ENCODE measurements at places on chromosomes 11 and 22.

- DNase-seq: peak; percentile 62
Observed at GRCh38 chr11:75562048-75562835, at the start of gene SERPINH1. SERPINH1 (plus strand) TSS chr11:75562253; CDS start chr11:75566350, 4,097 bp downstream.

- no peak for DNase-seq
Observed at GRCh38 chr11:92129811-92130210, 94.8 kb upstream of the FAT3 start.

DNA sequence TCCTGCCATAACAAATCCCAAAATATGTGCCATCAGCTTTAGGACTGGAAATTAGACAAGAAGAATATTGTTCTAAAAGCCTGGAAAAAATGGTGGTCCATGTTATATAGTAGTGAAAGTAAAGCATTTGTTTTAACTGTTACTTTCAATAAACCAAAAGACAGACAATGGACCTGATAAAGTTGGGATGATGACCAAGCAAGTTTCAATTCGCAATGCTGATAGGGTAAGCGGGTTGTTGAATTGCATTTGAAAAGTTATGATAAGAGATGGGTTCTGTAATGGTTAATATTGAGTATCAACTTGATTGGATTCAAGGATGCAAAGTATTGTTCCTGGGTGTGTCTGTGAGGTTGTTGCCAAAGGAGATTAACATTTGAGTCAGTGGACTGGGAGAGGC lies 131.9 kb upstream of the ZC3H12C start:
- no peak for DNase-seq

DNA sequence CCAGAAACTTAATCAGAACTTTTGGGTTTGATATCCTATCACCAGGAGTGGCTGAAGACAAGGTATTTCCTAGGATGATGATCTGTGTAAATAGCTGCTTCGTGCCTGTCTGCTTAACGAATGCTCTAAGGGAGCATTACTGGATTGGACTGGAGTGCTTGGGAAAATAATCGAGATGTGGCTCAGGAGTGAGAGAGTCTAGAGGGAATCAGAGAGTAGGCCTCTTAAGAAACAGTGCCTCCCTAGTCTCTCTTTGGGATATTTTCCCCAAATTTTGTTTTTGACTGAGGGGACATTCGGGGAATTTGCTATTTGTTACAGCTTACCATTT lies 2.5 kb downstream of the MAML2 start:
- DNase-seq: no peak

DNA sequence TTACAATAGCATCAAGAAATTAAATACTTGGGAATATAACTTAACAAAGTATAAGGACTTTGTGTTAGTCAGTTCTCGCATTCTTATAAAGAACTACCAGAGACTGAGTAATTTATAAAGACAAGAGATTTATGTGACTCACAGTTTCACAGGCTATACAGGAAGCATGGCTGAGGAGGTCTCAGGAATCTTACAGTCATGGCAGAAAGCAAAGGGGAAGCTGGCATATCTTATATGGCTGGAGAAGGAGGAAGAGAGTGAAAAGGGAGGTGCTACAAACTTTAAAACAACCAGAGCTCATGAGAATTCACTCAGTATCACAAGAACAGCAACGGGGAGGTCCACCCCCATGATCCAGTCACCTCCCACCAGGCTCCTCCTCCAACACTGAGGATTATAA lies 32.0 kb upstream of the CCDC134 start:
- DNase-seq: no peak

DNA sequence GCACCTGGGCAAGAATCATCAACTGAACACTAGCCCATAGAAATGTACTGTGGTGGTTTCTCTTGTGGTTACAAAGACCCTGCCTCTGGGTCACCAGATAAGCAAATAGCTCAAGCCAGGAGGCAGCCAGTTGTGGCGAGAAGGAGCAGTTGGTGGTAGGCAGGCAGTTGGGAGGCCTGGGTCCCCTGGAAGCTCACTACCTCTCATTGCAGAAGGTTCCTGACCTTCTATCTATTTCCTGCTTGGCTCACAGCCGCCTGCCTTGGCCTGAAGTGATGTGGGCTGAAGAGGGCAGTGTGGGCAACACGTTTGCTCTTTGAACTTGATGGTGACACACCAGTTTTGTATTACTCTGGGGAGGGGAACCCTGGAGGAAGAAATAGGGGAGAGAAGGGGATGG lies 34.7 kb downstream of the NECTIN1 start:
- DNase-seq: no peak

- DNase-seq: peak; percentile 83
Observed at GRCh38 chr11:126284829-126285228, 1.9 kb downstream of the TIRAP start.

GRCh38 chr11:106231591-106231990 lies 154.1 kb downstream of the AASDHPPT start:
- no peak for DNase-seq

- DNase-seq: no peak
Observed at GRCh38 chr22:37176464-37177061, 11.5 kb downstream of the C1QTNF6 start.

- DNase-seq: no peak
Observed at GRCh38 chr11:69816671-69817070, 2.5 kb downstream of the FGF3 start.

GRCh38 chr22:46390652-46391301 lies 55.3 kb downstream of the TRMU start:
- DNase-seq: no peak

DNA sequence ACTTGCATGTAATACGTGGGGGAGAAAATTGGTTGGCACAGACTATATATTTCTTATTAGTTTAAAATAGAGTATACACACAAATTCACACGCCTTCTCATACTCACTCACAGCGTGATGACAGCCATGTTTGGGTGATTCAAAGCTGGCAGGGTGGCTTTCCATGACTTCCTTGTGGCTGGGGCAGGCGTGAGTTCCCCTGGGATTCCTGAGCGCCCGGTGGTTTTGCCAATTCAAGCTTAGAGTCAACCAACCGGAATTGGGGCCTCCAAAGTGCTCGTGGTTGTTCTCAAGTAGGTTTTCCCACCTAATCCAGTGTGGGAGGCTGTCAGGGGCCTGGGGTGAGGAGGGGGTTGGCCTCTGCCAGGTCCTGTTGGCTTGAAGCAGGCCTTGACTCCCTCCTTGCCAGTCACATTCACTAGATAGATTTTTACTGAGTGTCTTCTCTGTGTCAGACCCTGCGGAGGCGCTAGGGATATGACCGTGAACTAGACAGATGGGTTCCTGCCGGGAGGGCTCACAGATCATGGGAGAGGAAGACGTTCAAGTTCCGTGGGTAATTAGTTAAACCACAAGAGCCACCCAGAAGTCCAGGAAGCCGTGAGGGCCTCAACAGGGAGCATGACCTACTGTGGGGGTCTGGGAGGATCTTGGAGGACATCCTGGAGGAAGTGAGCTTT lies 11.5 kb downstream of the PKNOX2 start:
- no peak for DNase-seq

DNA sequence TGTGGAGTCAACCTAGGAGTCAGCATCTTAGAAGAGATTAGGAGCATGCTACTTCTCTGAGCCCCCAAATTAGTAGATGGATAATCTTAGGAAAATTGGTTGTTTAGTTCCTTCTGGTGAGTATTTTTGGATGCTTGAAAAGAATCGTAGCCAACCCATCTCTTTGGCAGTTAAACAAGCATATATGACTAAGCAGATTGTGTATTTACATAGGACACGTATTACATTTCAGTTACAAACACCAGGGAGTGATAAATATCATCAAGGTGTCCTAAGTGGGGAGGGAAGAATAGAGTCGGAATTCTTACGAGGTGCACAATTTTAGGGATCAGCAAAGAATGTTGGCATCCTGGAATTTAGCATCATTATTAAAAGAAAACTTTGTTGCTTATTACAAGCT lies 13.5 kb downstream of the PLET1 start:
- no peak for DNase-seq

DNA sequence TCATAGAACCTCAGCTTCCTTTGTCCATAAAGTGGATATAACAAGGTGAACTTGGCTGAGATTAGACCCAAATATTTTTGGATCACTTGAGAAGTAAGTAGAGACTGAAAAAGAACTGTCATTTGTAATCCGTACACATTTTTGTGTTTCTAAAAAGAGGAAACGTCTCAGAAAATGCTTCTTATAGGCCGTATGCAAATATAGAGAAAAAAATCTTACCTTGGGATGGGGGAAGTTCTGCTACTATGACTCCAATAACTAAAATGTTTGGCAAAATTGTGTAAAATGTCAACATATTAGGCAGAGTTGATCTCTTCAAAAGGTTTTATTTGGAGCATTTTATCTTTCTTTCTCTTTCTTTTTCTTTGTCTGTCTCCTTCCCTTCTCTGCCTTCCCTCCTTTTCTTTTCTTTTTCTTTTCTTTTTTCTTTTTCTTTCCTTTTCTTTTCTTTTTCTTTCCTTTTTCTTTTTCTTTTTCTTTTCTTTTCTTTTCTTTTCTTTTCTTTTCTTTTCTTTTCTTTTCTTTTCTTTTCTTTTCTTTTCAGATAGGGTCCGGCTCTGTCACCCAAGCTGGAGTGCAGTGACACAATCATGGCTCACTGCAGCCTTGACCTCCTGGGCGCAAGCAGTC lies 48.2 kb downstream of the ADM start:
- no peak for DNase-seq

- DNase-seq: peak; percentile 45
Observed at GRCh38 chr22:32660292-32660691, 141.2 kb upstream of the TIMP3 start.

DNA sequence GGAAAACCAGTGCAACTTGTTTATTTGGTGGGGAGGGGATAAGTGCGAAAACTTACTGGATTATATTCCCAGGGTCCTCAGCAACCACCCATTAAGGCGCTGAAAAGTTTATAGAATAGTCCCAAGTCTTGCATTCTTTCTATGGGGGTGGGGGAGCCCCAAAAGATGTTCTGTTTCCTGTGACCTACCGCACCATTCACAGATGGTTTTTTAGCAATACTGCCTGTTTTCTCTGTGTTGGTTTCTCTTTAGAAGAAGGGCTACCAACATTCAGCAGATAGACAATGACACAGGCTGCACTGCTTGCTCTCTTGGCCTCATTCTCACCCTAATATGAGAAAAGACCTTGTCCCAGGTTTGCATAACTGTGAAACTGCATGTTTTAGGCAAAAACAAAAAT lies 86.5 kb downstream of the FAM76B start:
- DNase-seq: peak; percentile 37

- no peak for DNase-seq
Observed at GRCh38 chr22:22245256-22245909, 797 bp downstream of the VPREB1 start.

DNA sequence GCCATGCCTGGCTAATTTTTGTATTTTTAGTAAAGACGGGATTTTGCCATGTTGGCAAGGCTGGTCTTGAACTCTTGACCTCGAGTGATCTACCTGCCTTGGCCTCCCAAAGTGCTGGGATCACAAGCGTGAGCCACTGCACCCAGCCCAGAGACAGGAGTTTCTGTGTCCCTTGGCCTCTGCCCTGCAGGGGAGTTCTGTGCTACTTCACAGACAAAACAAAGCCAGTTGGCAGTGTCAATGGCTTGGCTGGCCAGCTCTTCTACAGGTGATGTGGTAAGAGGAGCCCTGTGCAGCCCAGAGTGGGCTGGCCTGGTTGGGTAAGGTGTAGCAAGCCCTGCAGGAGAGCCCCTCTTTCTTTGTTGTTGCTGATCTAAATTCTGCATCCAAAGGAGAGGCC lies 60.5 kb upstream of the SHISAL1 start:
- no peak for DNase-seq

GRCh38 chr22:50060441-50061140 lies 2.5 kb upstream of the TTLL8 start:
- no peak for DNase-seq

GRCh38 chr22:39360242-39360641 lies 10.5 kb downstream of the SYNGR1 start:
- no peak for DNase-seq

DNA sequence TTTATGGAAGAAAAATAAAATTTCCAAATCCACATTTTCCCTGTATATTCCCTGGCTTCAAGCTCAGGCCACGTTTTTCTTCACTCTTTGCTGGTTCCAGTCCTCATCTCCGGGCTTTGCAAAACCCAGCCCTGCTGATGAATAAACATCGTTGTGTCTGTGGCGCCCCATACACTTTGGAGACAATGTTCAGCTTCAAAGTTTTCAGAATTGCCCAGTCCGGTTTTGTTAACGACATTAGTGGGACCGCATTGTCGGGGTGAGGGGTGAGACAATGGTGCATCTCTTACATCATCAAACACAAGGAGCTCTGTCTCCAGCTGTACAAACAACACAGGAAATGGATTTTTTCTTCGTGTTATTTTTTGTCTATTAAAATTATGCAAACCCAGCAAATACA lies 53.4 kb upstream of the HTATIP2 start:
- DNase-seq: no peak

DNA sequence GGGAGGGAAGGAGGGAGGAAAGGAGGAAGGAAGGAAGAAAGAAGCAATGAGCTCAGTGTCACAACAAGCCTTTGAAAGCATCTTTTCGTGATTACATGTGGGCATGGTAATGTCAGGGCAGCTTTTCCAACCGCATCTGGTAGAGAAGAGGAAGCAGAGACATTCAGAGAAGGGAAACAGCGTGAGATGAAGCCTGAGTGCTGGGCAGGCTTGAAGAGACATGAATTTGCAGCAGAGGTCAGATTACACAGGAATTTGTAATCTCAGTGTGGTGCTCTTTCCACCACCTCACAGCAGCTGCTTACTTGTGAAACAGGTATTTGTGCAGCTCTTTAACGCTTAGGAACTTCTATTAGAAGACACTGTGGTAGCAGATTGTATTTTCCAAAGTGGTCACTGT lies 289.5 kb upstream of the C11orf87 start:
- DNase-seq: no peak

DNA sequence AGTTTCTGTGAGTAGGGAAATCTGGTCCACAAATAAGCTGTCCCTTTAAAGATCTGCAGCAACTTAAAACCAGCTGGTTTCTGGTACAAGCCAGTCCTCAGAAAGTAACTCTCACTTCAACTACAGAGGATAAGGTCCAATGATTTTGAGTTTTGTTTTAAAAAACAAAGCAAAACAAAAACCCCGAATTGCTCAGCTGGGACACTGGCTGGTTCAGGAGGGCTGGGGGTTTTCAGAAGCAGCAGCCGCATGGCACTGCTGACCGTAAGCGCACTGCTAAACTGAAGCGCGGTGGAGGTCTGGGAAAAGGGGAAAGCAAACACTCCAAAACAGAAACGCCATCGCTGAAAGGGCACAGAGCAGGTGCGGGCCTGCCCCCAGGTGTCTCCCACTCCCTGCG lies 59.7 kb downstream of the MICAL3 start:
- no peak for DNase-seq

GRCh38 chr11:125312812-125313211 lies 148.3 kb downstream of the PKNOX2 start:
- no peak for DNase-seq

GRCh38 chr22:46561435-46561905 lies 24.1 kb upstream of the CELSR1 start:
- no peak for DNase-seq

- no peak for DNase-seq
Observed at GRCh38 chr11:16000065-16000464, 356.3 kb downstream of the SOX6 start.

GRCh38 chr11:119300198-119300964 lies 16.5 kb downstream of the MCAM start:
- DNase-seq: no peak

- DNase-seq: no peak
Observed at GRCh38 chr11:19766810-19767209, 54.2 kb downstream of the NAV2 start.

- no peak for DNase-seq
Observed at GRCh38 chr22:33898121-33898520, 22.2 kb downstream of the LARGE1 start.

- no peak for DNase-seq
Observed at GRCh38 chr11:77071671-77072605, 5.2 kb downstream of the CAPN5 start.
